Upper lobe of right lung (tissue), 1 donor: ENCODE measurements at places on chromosomes 13 and 19.

DNA sequence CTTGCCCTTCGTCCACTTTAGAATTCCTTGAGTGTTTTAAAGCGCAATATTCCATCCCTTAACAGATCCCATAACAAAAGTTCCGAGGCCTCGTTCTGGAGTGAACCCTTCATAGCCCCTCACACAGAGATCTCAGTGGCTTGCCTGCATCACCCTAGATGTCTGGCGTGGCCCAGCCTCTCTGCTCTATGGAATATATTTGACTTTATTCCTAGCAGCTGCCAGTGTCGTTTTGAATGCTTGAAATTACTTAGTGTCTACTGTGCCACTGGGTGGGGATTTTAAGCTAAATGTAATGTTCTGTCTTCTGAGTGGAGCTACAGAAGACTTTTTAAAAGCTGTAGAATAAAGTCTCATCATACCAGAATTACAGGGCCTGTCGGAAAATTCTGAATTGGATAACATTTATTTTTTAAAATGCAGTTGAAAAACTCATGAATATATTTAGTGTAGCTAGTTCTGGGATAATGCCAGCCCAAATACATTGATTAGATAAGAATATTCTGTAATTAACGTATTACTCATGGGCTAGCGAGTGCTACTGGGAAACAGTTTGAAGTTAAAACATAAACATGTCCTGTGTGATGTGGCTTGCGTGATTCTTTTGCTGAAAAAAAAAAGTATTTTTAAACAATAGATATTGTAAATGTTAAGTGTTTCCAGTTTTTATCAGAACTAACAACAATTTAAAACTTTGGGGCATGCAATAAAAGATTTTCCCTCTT lies 111.8 kb downstream of the ESD start:
- no peak for DNase-seq

DNA sequence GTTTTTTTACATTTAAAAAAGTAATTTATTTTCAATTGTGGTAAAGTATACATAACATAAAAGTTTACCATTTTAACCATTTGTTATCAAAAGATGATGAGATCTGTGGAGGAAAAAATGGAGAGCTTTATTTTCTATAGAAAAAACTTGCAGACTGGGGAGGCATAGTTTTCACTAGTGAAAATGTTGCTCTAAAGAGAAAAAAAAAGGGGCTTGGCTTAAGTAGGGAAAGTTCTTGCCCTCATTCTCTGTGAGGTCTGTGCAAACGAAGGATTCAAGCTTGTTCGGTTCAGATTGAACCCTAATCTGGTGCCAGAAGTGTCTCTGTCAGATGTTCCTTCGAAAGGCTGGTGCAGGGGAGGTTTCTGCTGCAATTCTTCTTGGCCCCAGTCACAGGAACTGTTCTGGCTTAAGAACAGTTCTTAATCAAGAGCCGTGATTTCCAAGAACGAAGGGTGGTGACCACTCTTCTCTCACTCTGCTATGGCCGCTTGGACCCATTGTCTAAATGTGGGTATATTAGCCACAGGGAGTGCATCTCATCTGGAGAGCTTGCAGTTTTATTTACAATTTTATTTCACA lies 42.1 kb downstream of the PCCA start:
- no peak for DNase-seq

- no peak for DNase-seq
These were observed 124.5 kb downstream of the ABCC4 start for GRCh38 chr13:95176611-95177259.

GRCh38 chr13:109748677-109749076 lies 37.7 kb downstream of the IRS2 start:
- DNase-seq = no peak

- no peak for DNase-seq
These were observed 8.2 kb upstream of the SBK3 start for GRCh38 chr19:55553217-55554182.

- no peak for DNase-seq
These were observed 726 bp upstream of the TGFB1 start for GRCh38 chr19:41354343-41354953.

GRCh38 chr13:113489549-113490495 lies 689 bp downstream of the DCUN1D2 start:
- DNase-seq = no peak

GRCh38 chr13:32068255-32068654 lies 36.7 kb downstream of the FRY start:
- no peak for DNase-seq

GRCh38 chr13:42807866-42808265 lies 26.5 kb downstream of the FAM216B start:
- DNase-seq = no peak

- no peak for DNase-seq
These were observed 3.0 kb downstream of the ONECUT3 start for GRCh38 chr19:1756264-1756663.

DNA sequence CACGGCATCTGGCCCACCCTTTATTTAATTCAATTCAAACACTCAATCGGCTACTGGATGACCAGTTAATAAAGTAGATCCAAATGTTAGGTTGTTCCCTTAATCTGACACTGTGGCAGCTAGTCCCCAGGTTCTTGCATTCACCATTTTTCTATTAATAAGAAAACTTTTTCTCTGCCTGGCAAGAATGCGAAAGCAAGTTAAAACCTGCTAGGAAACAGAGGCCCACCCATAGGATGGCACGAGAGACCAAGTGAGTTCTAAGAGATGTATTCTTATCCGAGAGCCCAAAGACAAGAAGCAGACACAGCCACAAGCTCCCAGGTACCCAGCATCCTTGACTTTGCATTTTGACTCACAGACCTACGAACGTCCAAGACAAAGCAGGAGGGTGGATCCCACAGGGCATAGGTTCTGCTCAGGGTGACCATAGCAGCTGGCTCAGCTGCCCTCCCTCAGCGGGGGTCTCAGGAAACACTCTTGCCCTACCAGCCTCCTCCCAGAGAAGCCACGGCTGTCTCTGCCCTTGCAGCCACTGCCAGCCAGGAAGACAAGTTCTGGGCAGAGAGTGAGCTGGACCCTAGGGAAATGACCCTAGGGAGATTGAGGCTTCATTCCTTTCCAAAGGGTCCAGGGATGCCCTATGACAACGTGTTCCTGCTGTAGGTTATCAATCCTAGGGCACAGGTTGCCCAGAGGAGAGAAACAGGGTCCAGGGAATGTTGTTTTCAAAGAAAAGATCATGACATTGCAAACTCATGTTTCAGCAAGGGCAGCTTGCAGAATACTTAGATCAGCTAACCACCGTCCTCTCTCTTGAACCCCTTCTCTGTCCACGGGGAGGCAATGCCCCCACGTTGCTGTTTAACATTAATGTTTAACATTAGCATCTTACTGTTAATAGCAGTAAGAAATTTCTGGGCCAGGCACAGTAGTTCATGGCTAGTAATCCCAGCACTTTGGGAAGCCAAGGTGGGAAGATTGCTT lies 147.2 kb upstream of the ZNF507 start:
- DNase-seq = no peak

GRCh38 chr13:36282821-36283432 lies 14.7 kb downstream of the CCDC169 start:
- DNase-seq = no peak

- no peak for DNase-seq
These were observed 21.3 kb downstream of the HCN2 start for GRCh38 chr19:610801-611480.

- DNase-seq = no peak
These were observed 7.9 kb upstream of the RASA3 start for GRCh38 chr13:114140131-114140905.
